ENCODE measurements at places on chromosomes 6 and 20.

GRCh38 chr6:133632906-133633305 lies 256.0 kb upstream of the TCF21 start:
- no peaks in the 10 kb centered on the region for H3K36me3 ChIP-seq
- no peak overlapping the region for H3K27ac ChIP-seq
- no peak for DNase-seq
- no peaks in the 10 kb centered on the region for H3K27me3 ChIP-seq
- no peaks in the 10 kb centered on the region for H3K4me1 ChIP-seq

DNA sequence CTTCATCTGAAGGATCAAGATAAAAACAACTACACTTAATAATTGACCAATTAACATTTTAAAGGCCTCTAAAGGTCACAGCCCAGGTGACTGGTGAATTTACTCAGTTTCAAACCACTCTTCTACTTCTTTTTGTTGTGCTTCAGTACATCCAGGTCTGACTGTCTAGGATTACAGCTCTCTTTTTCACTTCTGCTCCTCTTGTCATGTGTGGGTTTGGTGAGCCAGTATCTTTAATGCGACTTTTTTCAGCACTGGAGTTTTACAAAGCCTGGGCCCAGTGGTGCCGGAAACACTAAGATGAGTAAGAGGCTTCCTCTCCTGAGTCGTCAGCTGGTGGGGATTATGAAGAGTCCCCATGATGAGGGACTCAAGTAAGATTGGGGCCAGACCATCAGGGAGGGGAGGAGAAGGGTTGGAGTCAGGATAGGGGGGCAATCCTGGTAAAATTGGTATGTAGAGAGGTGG lies 27.0 kb downstream of the HECA start:
- H3K4me3 ChIP-seq, result no peak overlapping the region
- peaks cover 13% of the 10 kb centered on the region for H3K4me1 ChIP-seq
- no peak for DNase-seq
- no peaks in the 10 kb centered on the region for H3K27me3 ChIP-seq
- H3K27ac ChIP-seq, result no peak overlapping the region

GRCh38 chr6:29916741-29917140 lies 25.6 kb upstream of the HLA-A start:
- no peaks in the 10 kb centered on the region for H3K27me3 ChIP-seq
- no peaks in the 10 kb centered on the region for H3K36me3 ChIP-seq
- no peak overlapping the region for H3K27ac ChIP-seq
- H3K4me1 ChIP-seq, result no peaks in the 10 kb centered on the region

- H3K27me3 ChIP-seq, result no peaks in the 10 kb centered on the region
- no peak overlapping the region for H3K27ac ChIP-seq
- H3K36me3 ChIP-seq, result no peaks in the 10 kb centered on the region
- H3K4me3 ChIP-seq, result no peak overlapping the region
These were observed 809.3 kb downstream of the HACE1 start for GRCh38 chr6:104050455-104050854.

DNA sequence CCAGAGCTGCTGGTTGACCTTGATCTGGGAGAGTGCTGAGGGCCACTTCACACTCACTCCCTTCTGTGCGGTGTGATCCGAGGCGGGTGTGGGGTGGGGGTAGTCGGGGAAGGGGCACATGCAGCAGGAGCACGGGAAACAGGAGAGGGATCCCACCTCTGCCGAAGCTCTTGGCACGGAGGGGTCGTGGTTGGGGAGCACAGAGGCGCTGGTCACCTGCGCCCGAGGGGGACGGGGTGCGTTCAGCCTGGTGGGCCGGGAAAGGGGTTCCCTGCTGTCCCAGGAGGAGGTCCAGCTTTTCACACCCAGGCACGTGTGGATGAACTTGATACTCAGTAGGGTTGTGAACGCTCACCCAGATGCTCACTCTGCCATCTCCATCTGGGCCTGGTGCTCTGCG lies 17.3 kb downstream of the SS18L1 start:
- no peaks in the 10 kb centered on the region for H3K27me3 ChIP-seq
- DNase-seq, result no peak
- peaks cover 19% of the 10 kb centered on the region for H3K36me3 ChIP-seq

DNA sequence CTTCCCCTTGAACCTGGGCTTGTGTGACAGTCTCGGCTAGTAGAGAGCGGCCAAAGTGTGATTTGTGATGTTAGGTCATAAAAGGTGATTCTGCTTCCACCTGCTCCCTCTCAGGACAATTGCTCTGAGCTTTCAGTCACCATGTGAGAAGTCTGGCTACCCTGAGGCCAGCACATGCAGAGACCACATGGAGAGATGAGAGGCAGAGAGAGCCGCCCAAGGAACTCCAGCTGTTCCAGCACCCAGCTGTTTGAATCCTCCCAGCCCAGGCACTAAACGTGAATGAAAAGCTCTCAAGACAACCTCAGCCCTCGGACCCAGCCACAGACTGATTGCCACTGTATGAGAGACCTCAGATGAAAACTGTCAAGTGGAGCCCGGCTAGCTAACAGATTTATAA lies 143.4 kb upstream of the EEF1E1 start:
- no peaks in the 10 kb centered on the region for H3K27me3 ChIP-seq
- H3K4me1 ChIP-seq, result no peaks in the 10 kb centered on the region
- no peak overlapping the region for H3K27ac ChIP-seq
- no peak overlapping the region for H3K4me3 ChIP-seq
- no peaks in the 10 kb centered on the region for H3K36me3 ChIP-seq

DNA sequence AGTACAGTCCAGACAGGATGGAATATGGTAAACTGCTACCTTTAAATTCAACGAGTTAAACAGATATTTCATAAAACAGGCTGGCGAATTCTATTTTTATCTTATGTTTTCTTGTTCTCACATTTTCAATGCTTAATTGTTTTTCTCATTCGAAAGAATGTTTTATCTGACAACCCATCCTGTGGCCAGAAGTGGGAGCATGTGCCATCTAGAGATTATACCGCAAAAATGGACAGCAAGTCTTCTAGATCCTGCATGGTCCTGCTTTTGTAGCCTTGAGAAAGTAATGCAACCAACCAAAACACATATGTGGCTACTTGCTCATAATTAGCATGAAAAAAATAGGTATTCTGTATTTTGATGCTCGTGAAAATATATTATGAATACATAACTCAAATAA lies 30.7 kb downstream of the TUBB2B start:
- peaks cover 4% of the 10 kb centered on the region for H3K27me3 ChIP-seq
- no peak overlapping the region for H3K27ac ChIP-seq
- H3K4me1 ChIP-seq, result no peaks in the 10 kb centered on the region
- no peaks in the 10 kb centered on the region for H3K36me3 ChIP-seq
- DNase-seq, result no peak

DNA sequence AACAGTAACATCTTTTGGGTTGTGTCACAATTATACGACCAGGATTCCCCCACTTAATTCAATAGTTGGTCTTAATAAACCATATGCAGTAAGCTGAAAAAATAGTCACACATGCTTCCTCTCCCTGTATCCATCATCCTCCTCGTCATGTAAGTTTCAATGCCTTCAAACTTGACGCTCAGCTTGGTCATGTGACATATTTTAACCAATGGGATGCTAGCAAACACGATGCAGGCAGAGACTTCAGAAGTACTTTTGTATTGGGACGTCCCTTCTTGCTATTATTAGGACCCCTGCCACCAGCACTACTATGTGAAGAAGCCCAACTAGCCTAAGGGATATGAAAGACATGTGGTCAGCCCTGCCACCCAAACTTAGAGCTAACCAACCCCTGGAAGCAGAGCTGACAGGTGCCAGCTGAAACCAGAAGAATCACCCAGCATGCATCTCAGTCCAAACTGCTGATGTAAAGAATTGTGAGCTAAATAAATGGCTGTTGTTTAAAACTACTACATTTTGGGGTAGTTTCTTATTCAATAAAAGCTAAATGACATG lies 49.3 kb downstream of the CGA start:
- no peak for DNase-seq
- H3K36me3 ChIP-seq, result no peaks in the 10 kb centered on the region
- no peak overlapping the region for H3K27ac ChIP-seq
- H3K27me3 ChIP-seq, result peaks cover 2% of the 10 kb centered on the region
- no peaks in the 10 kb centered on the region for H3K4me1 ChIP-seq
- H3K4me3 ChIP-seq, result no peak overlapping the region

DNA sequence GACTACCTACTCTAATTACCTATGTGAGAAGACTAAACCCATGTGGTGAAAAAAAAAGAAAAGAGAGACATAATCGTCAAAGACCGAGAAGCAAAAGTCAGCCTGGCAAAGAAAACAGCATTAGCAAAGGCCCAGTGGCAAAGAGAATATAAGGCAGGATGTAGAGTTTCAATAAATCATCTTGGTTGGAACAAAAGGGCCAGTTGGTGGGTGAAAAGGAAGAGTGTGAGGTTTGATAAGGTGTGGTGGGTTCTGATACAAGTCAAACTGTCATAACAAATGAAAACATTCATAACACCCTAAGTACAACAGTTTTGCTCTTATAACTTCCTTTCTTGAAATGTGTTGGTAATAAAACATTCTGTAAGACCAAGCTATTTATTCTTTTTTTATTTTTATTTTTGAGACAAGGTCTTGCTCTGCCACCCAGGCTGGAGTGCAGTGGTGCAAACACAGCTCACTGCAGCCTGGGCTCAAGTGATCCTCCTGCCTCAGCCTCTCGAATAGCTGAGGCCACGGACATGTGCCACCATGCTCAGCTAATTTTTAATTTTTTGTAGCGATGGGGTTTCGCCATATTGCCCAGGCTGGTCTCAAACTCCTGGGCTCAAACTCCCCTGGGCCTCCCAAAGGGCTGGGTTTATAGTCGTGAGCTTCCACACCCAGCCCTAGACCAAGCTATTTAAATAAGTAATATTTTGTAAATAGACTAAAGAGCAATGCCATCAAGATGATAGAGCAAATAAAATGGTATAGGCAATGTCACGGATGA lies 18.9 kb upstream of the GTF3C6 start:
- H3K4me3 ChIP-seq, result no peak overlapping the region
- no peak for DNase-seq
- H3K36me3 ChIP-seq, result no peaks in the 10 kb centered on the region
- H3K27me3 ChIP-seq, result no peaks in the 10 kb centered on the region
- no peak overlapping the region for H3K27ac ChIP-seq

- H3K27me3 ChIP-seq, result no peaks in the 10 kb centered on the region
- H3K36me3 ChIP-seq, result no peaks in the 10 kb centered on the region
- H3K4me1 ChIP-seq, result no peaks in the 10 kb centered on the region
- H3K4me3 ChIP-seq, result no peak overlapping the region
These were observed 263.5 kb upstream of the TAB2 start for GRCh38 chr6:149053848-149054558.

GRCh38 chr6:53461041-53461656 lies 83.8 kb downstream of the GCLC start:
- DNase-seq, result no peak
- H3K4me3 ChIP-seq, result no peak overlapping the region
- no peaks in the 10 kb centered on the region for H3K27me3 ChIP-seq
- no peaks in the 10 kb centered on the region for H3K4me1 ChIP-seq

GRCh38 chr6:90230548-90231215 lies 66.0 kb downstream of the BACH2 start:
- no peaks in the 10 kb centered on the region for H3K4me1 ChIP-seq
- no peak overlapping the region for H3K4me3 ChIP-seq
- H3K27ac ChIP-seq, result no peak overlapping the region
- no peaks in the 10 kb centered on the region for H3K36me3 ChIP-seq
- no peaks in the 10 kb centered on the region for H3K27me3 ChIP-seq

- H3K4me1 ChIP-seq, result no peaks in the 10 kb centered on the region
- no peak overlapping the region for H3K4me3 ChIP-seq
- no peak overlapping the region for H3K27ac ChIP-seq
- no peaks in the 10 kb centered on the region for H3K27me3 ChIP-seq
- DNase-seq, result no peak
These were observed 119.0 kb upstream of the GLP1R start for GRCh38 chr6:38929560-38929959.

GRCh38 chr6:42419490-42420280 lies 32.0 kb downstream of the TRERF1 start:
- peaks cover 13% of the 10 kb centered on the region for H3K4me1 ChIP-seq
- H3K27ac ChIP-seq, result no peak overlapping the region
- H3K27me3 ChIP-seq, result no peaks in the 10 kb centered on the region
- no peaks in the 10 kb centered on the region for H3K36me3 ChIP-seq

DNA sequence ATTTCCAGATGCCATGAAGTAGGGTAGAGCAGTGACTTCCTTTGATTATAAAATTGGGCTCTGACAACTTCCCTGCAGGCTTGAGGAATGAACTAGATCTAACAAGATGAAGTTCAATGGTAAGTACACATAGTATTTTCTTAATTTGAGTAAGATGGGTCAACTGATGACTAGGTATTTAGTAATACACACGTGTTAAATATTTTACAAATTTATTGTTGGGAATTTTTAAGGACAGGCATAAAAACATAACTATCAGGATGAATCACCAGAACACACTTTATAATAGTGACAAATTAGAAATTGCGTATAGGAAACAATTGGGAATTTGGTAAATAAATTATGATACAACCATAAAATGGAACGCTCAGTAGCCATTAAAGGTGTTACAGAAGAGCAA lies 762.4 kb upstream of the SLC35B3 start:
- H3K36me3 ChIP-seq, result no peaks in the 10 kb centered on the region
- H3K4me3 ChIP-seq, result no peak overlapping the region
- H3K27ac ChIP-seq, result no peak overlapping the region
- H3K4me1 ChIP-seq, result no peaks in the 10 kb centered on the region
- H3K27me3 ChIP-seq, result no peaks in the 10 kb centered on the region

- peaks cover 5% of the 10 kb centered on the region for H3K36me3 ChIP-seq
- H3K27me3 ChIP-seq, result no peaks in the 10 kb centered on the region
- H3K4me1 ChIP-seq, result no peaks in the 10 kb centered on the region
- H3K27ac ChIP-seq, result no peak overlapping the region
- H3K4me3 ChIP-seq, result no peak overlapping the region
These were observed 46.7 kb downstream of the SERAC1 start for GRCh38 chr6:158121335-158121734.

GRCh38 chr6:14810021-14810420 lies 435.8 kb upstream of the JARID2 start:
- no peak overlapping the region for H3K27ac ChIP-seq
- no peak overlapping the region for H3K4me3 ChIP-seq
- no peaks in the 10 kb centered on the region for H3K36me3 ChIP-seq

GRCh38 chr6:31575952-31576685 lies 754 bp downstream of the TNF start:
- peak overlapping the region; percentile 19 for H3K4me3 ChIP-seq
- DNase-seq, result no peak
- H3K27ac ChIP-seq, result peak overlapping the region; percentile 55
- no peaks in the 10 kb centered on the region for H3K36me3 ChIP-seq
- H3K27me3 ChIP-seq, result peaks cover 21% of the 10 kb centered on the region

- H3K4me1 ChIP-seq, result peaks cover 7% of the 10 kb centered on the region
- no peak for DNase-seq
- peaks cover 3% of the 10 kb centered on the region for H3K36me3 ChIP-seq
- no peak overlapping the region for H3K4me3 ChIP-seq
These were observed 28.3 kb downstream of the RIN2 start for GRCh38 chr20:19786311-19786710.

- H3K36me3 ChIP-seq, result no peaks in the 10 kb centered on the region
- no peaks in the 10 kb centered on the region for H3K4me1 ChIP-seq
- no peak overlapping the region for H3K27ac ChIP-seq
- H3K4me3 ChIP-seq, result no peak overlapping the region
These were observed 285.6 kb downstream of the PRKN start for GRCh38 chr6:162441991-162442390.
